ENCODE measurements at places on chromosomes 16 and 17.

DNA sequence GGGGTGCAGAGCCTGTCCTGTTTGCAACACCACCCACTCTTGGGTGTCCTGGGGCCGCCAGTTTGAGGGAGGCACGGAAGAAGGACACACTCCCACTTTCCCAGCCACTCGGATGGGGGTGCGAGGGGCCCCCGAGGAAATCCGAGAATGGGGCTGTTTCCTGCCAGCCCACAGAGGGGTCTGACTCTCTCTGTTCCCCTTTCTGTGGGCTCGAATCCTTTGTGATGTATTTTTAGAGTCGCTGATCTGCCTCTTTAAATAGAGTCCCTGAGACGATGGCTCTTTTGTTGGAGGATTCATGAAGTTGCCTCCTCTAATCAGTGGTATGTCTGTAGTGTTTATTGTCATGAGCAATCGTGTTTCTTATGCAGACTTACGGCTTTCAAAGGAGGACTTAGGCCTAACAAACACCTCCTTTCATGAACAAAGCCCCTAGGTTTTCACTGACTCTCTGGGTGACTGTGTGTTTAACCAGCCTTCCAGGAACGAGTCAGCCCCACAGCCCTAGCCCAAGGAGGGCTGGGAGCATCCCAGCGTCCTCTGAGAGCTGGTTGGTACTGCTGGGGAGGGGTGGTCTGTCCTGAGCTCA is 29.1 kb downstream of the CIBAR2 start:
- H3K27me3 ChIP-seq: no peaks in the 10 kb centered on the region
- no peak for DNase-seq
- H3K4me3 ChIP-seq: no peak overlapping the region
- no peak overlapping the region for H3K27ac ChIP-seq

DNA sequence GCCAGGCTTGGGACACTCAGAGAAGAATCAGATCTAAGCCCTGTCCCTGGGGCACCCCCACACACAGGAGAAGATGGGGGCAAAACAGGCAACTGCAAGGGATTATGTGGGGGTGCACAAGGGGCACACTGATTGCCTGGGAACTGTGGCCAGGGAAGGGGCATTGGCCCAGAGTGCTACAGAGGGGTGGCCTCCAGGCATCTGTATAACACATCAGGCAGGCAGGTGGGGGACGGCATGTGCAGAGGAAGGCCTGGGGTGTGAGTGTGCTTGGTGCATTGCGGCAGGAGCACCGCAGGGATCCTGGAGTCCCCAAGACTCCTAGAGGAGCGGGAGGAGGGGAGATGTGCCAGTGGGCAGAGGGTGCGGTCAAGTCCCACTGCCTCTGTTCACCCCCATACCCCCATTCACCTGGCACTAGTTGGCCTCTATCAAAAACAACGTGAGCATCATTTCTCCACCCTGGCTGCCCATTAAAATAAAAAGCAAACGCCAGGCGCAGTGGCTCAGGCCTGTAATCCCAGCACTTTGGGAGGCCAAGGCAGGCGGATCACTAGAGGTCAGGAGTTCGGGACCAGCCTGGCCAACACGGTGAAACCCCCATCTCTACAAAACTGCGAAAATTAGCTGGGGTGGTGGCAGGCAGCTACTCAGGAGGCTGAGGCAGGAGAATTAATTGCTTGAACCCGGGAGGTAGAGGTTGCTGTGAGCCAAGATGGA is 41.5 kb downstream of the C16orf82 start:
- no peaks in the 10 kb centered on the region for H3K36me3 ChIP-seq
- no peaks in the 10 kb centered on the region for H3K27me3 ChIP-seq
- H3K27ac ChIP-seq: no peak overlapping the region
- H3K4me3 ChIP-seq: no peak overlapping the region
- H3K4me1 ChIP-seq: peaks cover 3% of the 10 kb centered on the region

GRCh38 chr17:17792037-17792550 is 44.7 kb downstream of the SREBF1 start:
- H3K27me3 ChIP-seq: no peaks in the 10 kb centered on the region
- no peak for DNase-seq
- peaks cover 7% of the 10 kb centered on the region for H3K4me1 ChIP-seq
- no peak overlapping the region for H3K27ac ChIP-seq
- no peak overlapping the region for H3K4me3 ChIP-seq

DNA sequence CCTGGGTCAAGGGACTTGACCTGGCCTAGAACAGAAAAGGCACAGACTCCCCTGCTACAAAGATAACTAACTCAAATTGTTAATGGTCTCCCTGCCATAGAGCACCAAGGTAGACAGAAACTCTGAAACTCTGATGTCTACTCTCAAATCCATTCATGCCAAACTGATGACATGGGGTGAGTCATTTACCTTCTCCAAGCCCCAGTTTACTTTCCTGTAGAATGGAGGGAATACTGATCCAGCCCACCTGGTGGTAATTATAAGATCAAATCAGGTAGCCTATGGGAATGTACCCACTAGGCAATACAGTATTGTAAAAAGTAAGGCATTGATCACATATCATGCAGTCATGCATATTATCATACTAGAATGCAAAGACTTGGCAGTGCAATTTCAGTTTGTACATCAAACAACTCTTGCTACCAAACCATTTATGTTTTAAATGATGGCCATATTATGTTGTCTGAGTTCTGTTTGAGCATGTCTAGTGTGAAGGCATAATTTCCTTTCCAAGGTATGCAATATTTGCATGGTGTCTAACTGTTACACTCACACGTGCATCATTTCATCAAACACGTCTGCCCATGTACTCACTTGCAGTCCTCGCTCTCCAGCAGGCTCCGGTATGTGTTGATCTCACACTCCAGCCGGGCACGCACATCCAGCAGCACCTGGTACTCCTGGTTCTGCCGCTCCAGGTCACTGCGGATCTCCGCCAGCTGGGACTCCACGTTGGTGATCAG is 3.0 kb downstream of the KRT31 start:
- no peaks in the 10 kb centered on the region for H3K36me3 ChIP-seq
- no peaks in the 10 kb centered on the region for H3K27me3 ChIP-seq
- H3K27ac ChIP-seq: no peak overlapping the region

GRCh38 chr17:1977583-1978395 is 47.3 kb downstream of the RTN4RL1 start:
- H3K27me3 ChIP-seq: peaks cover 8% of the 10 kb centered on the region
- no peak overlapping the region for H3K4me3 ChIP-seq
- H3K36me3 ChIP-seq: no peaks in the 10 kb centered on the region
- no peak overlapping the region for H3K27ac ChIP-seq
- DNase-seq: no peak

DNA sequence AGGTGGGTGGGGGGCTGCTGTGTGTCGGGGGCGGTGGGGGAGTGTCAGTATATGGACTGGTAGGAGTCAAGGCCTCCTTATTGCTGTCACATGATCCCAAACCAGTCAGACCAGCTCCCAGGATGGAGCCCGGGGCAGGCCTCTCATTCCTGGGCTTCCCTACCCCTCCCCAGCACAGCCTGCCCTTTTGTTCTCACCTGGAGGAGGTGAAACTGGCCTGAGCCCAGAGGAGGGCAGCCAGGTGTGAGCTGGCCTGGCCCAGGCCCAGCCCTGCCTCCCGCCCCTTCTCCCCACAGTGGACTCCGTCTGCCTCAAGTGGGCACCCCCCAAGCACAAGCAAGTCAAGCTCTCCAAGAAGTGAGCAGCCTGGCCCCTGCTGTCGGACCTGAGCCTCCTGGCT is 4.6 kb downstream of the PRSS8 start:
- H3K4me3 ChIP-seq: no peak overlapping the region
- H3K27ac ChIP-seq: peak overlapping the region; percentile 98
- H3K36me3 ChIP-seq: no peaks in the 10 kb centered on the region
